M059J (cell line): ENCODE measurements at places on chromosomes 1 and 21. TPM values are rescaled to one million over a fixed set of nuclear protein-coding genes. Genes with fewer than 3 reads are reported as not detected.
A peak's percentile ranks its signal among the peaks of the same experiment; 100 is the strongest.

DNA sequence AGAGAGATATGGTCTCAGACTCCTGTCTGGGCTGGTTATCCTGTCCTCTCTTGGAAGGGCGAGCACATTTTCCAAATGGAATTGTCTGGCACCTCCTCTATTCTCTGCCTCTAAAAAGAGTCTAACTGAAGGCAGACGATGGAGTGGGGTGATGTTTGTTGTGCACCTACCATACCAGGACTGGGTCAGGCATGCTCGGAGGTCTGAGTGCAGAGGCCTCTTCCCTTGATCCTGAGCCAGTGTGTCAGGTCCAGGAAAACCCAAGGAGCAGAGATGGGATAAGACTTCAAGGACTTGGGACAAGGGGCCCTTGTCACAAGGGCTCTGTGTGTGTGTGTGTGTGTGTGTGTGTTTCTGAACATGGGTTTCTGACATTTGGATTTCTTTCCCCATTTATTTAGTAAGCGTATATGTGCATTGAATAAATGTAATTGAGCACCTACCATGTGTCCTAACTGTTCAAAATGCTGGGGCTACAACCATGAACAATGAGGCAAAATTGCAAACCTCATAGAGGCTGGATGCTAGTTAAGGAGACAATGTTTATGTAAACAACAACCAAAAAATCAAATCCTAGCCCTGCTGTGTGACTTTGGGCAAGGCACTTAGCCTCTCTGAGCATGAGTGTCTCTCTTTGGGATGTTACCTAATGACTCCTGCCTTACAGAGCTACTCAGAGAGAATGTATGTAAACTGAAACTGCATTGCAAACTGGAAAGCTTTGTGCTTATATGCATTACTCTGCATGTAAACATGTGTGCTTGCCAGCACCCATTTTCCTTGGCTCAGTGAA is 276.3 kb downstream of the FOXD2 start:
- DNase-seq: no peak

GRCh38 chr1:236175642-236176336 is 33.5 kb downstream of the GPR137B start:
- no peak for DNase-seq

DNA sequence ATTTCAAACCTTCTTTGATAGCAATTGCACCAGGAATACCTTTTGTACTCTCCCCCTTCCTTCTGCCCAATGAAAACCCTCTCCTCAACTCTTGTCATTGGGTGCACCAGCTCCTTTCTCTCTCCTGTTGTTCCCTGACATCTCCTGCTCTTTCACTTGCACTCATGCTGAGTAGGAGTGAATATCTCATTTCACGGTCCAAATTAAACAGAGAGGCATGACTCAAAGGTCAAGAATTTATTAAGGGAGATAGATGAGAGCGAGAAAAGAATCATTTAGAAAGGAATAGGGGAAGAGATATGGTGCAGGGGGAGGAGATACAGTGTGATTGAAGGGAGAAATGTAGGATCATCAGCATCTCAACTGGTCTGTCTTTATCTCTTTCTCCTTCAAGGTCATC is 22.1 kb downstream of the AIM2 start:
- DNase-seq: peak; percentile 21

DNA sequence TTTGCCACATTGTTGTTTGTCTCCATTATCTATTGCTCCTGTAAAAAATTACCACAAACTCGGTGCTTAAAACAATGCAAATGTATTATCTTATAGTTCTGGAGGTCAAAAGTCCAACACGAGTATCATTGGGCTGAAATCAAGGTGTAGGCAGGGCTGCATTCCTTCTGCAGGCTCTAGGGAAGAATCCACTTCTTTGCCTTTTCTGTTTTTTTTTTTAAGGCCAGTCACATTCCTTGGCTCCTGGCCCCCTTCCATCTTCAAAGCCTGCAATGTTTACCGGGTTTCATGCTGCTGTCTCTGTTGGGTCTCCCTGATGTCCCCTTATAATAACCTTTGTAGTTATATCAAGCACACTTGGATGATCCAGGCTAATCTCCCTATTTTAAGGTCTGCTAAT is 212.7 kb downstream of the PTBP2 start:
- peak; percentile 4 for DNase-seq

- DNase-seq: no peak
These were observed 33.4 kb downstream of the FAM78B start for GRCh38 chr1:166133276-166133841.

- no peak for DNase-seq
These were observed 247.4 kb downstream of the KAZN start for GRCh38 chr1:14845851-14846250.

DNA sequence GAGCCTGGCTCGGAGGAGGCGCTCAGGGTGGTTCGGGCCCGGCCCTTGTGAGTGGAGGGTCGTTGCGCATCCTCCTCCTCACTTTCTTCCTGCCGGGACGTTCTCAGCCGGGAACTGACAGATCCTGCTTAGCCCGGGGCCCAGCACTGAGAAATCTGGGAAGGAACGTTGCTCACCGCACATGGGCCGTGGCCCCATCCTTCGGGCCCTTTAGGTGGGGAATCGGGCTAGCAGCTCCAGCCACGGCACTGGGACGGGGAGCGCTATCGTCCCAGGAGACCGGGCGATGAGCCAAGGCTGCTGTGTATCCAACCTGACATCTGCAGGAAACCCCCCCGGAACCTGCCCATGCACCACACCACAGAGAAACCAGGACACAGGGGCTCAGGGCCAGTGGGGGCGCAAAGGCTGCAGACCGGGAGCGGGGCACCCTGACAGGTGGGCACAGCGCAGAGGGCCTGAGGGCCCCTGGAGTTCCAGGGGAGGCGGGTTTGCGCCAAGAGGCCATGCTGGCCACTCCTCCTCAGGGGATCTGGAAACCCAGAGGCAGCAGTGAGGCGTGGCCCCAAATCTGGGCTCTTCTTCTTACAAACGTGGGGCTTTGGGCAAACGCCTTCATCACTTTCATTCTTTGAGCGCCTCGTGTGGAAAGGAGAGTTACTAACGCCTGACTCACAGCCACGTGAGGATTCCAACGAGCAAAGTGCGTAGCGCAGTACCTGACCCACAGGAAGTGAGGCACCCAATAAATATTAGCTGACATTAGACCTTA is at the start of gene SH2D5:
Gene SH2D5, minus strand, starts transcription at position 116 of the 772 bp plus-strand sequence. CDS start 4,659 bp downstream, outside the sequence.
- DNase-seq: peak; percentile 100

SPATA21 gene
- 0.02 TPM in 1 of 2 replicates, not detected in the other for total RNA-seq
